ENCODE measurements at places on chromosomes 7 and 10. TPM values are rescaled to one million over a fixed set of nuclear protein-coding genes. Genes with fewer than 3 reads are reported as not detected.

DNA sequence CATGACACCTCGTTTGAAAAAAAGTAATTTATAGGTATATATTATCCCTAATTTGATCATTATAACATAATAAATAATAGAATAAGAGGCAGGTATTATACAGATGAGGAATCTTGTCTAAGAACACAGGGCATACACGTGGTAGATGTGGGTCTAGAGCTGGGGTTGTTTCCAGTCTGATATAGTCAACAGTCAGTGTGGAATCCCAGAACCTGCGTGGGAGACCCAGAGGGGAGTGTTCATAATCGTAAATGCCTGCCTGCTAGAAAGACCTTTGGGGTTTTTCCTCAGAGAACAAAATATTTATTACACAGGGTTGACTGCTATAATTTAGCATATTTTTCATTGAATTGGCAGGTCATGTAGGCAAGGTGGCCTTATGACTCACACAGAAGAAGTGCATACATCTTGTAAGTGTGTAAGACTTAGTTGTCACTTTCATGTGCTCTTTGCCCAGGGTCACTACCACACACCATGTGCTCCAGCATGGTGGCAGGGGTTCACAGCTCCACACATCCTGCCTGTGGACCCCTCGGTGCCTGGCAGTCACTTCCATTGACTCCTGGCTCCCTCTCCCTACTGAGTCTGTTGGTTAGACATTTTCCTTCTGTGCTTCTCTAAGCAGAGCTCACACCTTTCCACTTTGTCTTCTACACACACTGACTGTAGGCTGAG, 94.9 kb upstream of the IKZF1 start:
- no peaks in the 10 kb centered on the region for H3K27me3 ChIP-seq
- H3K27ac ChIP-seq: no peak overlapping the region
- no peak overlapping the region for H3K4me3 ChIP-seq
- no peaks in the 10 kb centered on the region for H3K4me1 ChIP-seq
- DNase-seq: no peak
- no peaks in the 10 kb centered on the region for H3K36me3 ChIP-seq

The HERC4 gene
- 22.0 TPM for total RNA-seq

The NPTX2 gene
- 3.8 TPM for total RNA-seq

DNA sequence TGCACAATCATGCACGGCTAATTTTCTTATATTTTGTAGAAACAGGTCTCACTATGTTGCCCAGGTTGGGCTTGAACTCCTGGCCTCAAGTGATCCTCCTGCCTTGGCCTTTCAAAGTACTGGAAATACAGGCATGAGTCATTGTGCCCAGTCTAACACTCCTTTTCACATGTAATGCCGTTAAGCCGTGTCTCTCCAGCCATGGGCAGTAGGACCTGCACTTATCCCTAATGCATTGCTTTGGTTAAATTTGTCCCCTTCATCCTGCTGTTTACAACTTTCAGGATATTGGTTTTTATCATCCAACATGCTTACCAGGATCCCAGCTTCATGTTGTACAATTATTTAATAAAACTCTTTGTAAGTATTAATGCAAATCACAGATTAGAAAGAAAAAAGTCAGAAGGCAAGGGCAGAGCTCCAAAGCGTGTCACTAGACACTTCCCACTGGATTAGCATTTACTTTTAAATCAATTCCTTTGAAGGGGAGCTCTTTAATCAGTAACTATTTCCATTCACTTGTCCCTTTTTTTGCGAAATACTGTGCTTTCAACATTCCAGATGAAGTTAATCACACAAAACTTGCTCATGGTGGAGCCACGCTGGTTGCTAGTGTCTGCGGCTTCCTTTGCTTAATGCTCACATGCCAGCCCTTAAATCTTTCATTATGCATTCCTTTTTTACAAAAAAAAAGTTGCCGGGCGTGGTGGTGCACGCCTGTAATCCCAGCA, 256.0 kb upstream of the AUTS2 start:
- no peaks in the 10 kb centered on the region for H3K4me1 ChIP-seq
- no peak for DNase-seq
- no peak overlapping the region for H3K27ac ChIP-seq
- no peaks in the 10 kb centered on the region for H3K27me3 ChIP-seq

DNA sequence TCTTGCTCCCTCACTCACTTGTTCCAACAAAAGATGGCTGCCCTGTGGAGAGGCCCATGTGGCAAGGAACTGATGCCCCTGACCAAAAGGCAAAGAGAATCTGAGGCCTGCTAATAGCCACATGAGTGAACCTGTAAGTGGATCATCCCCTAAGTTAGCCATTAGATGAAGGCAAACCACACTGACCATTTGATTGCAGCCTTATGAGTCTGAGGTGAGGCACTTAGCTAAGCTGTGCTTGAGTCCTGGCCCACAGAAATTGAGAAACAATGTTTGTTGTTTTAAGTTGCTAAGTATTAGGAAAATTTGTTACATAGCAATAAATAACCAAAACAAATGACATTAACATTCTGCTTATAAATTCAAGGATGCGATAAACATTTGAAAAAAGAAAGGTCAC, 100.1 kb upstream of the BET1 start:
- no peak overlapping the region for H3K4me3 ChIP-seq
- no peak for DNase-seq
- no peak overlapping the region for H3K27ac ChIP-seq

- no peaks in the 10 kb centered on the region for H3K4me1 ChIP-seq
- H3K4me3 ChIP-seq: no peak overlapping the region
- no peaks in the 10 kb centered on the region for H3K27me3 ChIP-seq
- no peaks in the 10 kb centered on the region for H3K36me3 ChIP-seq
- peak overlapping the region; percentile 9 for H3K27ac ChIP-seq
Observed at GRCh38 chr7:45239486-45239885, 81.9 kb downstream of the RAMP3 start.

- no peak overlapping the region for H3K27ac ChIP-seq
- no peak for DNase-seq
- no peak overlapping the region for H3K4me3 ChIP-seq
- H3K36me3 ChIP-seq: no peaks in the 10 kb centered on the region
- H3K4me1 ChIP-seq: no peaks in the 10 kb centered on the region
- H3K27me3 ChIP-seq: no peaks in the 10 kb centered on the region
Observed at GRCh38 chr7:36021367-36021766, 131.7 kb upstream of the EEPD1 start.

DNA sequence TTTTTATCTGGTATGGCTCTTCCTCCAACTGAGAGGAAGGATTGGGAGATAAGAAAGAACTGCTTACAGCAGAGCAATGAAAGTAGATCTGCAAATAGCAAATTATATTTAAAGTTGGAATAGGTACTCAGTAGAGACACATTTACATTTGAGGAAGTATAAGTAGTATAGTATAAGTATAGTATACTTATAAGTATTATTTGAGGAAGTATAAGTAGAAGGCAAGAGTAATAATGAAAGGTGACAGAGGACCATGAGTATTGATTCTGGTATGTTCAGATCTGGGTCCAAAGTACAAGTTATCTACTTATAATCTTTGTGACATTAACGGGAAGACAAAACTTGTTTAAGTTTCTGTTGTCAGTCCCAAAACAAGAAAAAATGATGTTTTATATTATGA, 527.6 kb upstream of the SORCS1 start:
- no peaks in the 10 kb centered on the region for H3K36me3 ChIP-seq
- H3K4me1 ChIP-seq: peaks cover 15% of the 10 kb centered on the region
- H3K27me3 ChIP-seq: no peaks in the 10 kb centered on the region
- no peak for DNase-seq
- no peak overlapping the region for H3K27ac ChIP-seq

DNA sequence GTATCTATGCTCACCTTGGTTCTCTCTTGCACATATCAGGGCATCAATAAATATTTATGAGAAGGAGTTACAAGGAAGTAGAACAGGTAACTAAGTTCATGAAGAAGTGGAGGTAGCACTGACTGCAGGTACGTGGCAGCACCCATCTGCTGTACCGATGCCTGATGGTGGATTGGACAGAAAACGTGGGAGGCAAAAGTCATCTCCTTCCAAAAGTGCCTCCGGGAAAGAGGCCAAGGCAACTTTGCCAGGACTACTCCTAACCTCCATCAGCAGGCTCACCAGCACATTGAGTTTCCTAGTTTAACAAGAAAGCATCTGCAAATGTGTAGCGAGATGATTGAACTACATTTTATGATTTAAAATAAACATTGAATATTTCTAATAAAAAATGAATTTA, 248.8 kb downstream of the ANKRD7 start:
- no peak overlapping the region for H3K27ac ChIP-seq
- no peaks in the 10 kb centered on the region for H3K4me1 ChIP-seq
- H3K36me3 ChIP-seq: no peaks in the 10 kb centered on the region
- no peak for DNase-seq
- no peak overlapping the region for H3K4me3 ChIP-seq
- no peaks in the 10 kb centered on the region for H3K27me3 ChIP-seq

The ABCC2 gene
- total RNA-seq: 0.15 TPM

DNA sequence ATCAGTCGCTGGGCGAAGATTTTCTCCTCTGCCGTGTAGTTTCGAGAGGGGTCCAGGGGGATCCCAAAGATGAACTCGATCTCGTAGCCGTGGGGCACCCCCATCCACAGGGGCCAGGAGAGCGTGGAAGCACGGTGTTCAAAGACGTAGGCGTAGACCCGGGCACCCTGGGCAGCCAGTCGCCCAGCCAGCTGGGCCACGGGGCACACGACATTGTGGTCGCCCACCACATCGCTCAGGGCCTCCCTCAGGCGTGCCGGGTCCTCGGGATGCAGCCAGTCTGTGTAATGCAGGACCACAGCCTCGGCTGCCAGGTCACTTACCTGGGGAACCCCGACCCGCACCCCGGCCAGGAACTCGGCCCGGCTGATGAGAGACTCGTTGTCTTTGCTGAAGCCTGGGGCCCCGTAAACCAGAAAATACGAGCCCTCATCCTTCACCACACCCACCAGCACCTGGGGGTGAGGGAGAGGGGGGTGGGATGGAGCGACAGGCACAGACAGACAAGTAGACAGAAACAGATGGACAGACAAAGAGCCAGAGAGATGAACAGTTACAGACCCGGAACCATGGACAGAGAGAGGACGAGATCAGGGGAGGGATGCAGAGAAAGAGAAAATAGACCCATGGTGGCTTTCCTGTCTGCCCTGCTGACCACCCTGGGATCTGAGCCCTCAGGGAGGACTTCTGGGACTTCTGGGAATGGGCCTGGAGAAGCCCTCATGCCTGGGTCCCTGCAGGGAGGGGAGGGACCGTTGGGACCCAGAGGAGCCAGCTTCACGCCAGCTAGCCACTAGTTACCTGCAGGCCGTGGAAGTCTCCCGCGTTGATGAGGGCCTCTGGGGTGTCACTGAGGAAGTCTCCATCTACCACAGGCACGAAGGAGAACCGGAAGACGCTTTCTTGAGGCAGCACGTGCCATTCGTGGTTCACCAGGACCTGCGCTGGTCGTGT, 3.0 kb downstream of the ACHE start:
- H3K27me3 ChIP-seq: no peaks in the 10 kb centered on the region
- DNase-seq: no peak
- peaks cover 55% of the 10 kb centered on the region for H3K4me1 ChIP-seq
- H3K4me3 ChIP-seq: no peak overlapping the region
- peaks cover 13% of the 10 kb centered on the region for H3K36me3 ChIP-seq
- no peak overlapping the region for H3K27ac ChIP-seq

DNA sequence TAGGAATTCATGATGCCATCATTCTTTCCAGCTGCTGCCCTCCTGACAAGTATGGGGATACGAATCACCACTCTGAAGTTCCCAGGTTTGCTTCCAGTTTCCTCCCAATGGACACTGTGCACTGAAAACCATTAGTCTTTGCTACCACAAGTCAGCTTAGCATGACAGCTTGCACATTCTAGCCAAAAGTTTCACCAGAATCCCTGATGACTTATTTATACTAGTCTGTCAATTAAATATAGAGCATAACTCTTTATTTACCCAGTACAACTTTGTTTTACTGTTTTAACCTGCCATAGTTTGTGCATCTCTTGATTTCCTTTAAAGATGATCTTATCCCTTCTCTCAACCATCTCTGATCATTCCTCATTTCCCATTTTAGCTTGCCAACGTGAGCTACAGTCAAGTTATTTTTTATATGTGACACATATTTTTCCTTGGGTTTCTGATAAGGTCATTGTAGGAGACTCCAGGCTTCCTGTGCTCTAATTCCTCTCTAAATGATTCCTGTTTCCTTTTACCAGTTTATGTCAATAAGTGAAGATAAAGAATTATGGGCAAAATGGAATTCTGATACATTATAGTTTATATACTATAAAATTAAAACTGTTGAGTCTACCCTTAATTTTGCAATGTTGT, 167.5 kb upstream of the MEOX2 start:
- DNase-seq: no peak
- H3K27ac ChIP-seq: no peak overlapping the region
- H3K4me1 ChIP-seq: peaks cover 21% of the 10 kb centered on the region

DNA sequence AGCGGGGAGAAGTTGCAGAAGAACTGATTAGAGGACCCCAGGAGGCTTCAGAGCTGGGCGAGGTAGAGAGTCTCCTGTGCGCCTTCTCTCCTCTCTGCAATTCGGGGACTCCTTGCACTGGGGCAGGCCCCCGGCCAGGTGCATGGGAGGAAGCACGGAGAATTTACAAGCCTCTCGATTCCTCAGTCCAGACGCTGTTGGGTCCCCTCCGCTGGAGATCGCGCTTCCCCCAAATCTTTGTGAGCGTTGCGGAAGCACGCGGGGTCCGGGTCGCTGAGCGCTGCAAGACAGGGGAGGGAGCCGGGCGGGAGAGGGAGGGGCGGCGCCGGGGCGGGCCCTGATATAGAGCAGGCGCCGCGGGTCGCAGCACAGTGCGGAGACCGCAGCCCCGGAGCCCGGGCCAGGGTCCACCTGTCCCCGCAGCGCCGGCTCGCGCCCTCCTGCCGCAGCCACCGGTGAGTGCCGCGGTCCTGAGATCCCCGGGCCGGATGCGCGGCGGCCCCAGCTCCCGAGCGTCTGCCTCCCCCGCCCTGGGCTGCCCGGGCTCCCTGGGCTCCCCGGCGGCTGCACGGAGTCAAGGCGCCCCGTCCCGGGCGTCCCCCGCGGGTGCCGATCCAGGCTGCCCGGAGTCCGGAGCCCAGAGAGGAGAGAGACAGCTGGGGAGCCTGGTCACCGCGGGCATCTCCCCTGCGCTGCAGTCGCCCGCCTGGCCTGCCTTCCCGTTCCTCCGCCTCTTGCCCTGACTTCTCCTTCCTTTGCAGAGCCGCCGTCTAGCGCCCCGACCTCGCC, at the start of gene PLAU:
Gene PLAU, plus strand, starts transcription at position 369 of the 789 bp plus-strand sequence. CDS start 424 bp downstream, outside the sequence.
- H3K27me3 ChIP-seq: no peaks in the 10 kb centered on the region
- H3K4me3 ChIP-seq: peak within 1 kb of the TSS; percentile 47
- peak within 1 kb of the TSS; percentile 82 for H3K27ac ChIP-seq
- DNase-seq: no peak
- no peaks in the 10 kb centered on the region for H3K4me1 ChIP-seq

The ANK3 gene
- total RNA-seq: 198 TPM

The GIMAP7 gene
- 12.9 TPM for total RNA-seq

DNA sequence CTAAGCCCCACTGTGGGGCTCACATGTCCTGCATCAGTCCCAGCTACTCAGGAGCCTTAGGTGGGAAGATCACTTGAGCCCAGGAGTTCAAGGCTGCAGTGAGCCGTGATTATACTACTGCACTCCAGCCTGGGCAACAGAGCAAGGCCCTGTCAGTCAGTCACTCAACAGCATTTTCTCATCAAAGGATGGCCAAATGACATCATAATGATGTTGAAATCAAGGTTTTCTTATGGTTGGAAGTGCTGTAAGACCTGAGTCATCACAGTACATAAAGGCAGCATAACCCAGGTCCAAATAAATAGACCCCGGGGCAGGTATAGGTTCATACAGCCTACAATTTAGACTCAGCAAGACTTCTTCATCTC, 341.1 kb downstream of the PARD3 start:
- H3K36me3 ChIP-seq: peaks cover 5% of the 10 kb centered on the region
- DNase-seq: no peak
- H3K27ac ChIP-seq: no peak overlapping the region

The TFR2 gene
- not detected for total RNA-seq

All from right atrium auricular region (tissue), 2 donors.